Right forelimb (tissue), 1 donor: ENCODE measurements at places on chromosomes 7 and 10.

GRCh38 chr7:47690902-47691558 is 109.1 kb upstream of the TNS3 start:
- no peak for DNase-seq

GRCh38 chr7:64888561-64888900 is 14.5 kb upstream of the ZNF273 start:
- no peak for DNase-seq

- no peak for DNase-seq
These were observed 38.6 kb downstream of the IL6 start for GRCh38 chr7:22765609-22766008.

- peak; percentile 73 for DNase-seq
These were observed 30.0 kb upstream of the MSRB2 start for GRCh38 chr10:23065181-23065948.

DNA sequence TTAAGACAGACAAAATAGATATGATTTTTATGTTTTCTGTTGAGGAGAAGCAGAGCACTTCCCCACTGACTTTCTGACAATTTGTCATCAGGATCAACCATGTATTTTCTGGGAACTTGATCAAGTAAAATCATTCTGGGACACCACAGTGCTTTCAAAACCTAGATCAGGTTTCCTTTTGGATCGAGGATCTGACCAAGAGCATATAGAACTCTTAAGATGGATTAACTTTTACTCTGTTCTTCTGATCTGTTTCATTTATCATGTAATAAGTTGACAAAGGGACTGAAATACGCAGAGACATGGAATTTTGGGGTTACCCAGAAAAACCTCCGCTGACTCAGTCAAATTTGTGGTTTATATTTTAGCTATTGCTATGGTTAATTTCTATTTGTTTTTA is 136.0 kb upstream of the WNT16 start:
- no peak for DNase-seq

DNA sequence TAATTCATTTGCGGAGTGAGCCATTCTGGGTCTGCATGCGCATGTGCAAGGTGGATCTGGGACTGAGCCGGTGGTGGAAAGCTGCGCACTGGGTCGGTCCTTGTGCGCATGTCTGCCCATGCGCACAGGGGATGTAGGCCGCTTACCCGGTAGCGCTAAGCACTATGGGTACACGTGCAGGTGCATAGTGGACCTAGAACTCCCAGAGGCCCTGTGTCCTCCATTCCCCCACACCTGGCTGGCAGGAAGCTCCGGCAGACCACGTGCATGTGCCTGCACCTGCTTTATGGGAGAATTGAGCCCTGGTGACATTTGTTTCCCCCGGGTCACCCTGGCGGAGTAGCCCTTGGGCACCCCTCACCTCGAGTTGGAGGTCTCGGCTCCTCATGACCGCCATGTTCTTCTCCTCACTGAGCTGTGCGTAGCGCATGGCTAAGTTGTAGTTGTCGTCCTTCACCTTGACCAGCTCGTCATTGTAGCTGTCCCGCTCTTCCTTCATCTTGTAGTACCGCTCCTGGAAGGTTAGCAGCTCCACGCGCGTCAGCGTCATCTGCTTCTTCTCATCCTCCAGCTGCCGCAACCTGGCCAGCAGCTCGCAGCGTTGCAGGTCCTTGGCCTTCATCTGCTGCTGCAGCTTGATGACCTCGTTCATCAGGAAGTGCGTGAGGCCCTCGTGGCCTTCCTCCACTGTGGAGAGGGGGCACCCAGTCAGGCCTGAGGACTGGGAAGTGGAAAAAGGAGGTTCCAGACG is 99.6 kb downstream of the CARD11 start:
- DNase-seq, result no peak

- DNase-seq, result no peak
These were observed 7.8 kb downstream of the HTRA1 start for GRCh38 chr10:122468926-122469781.

- no peak for DNase-seq
These were observed 112.8 kb downstream of the KLF6 start for GRCh38 chr10:3672220-3672619.

GRCh38 chr7:130946114-130946513 is 212.1 kb upstream of the KLF14 start:
- no peak for DNase-seq

DNA sequence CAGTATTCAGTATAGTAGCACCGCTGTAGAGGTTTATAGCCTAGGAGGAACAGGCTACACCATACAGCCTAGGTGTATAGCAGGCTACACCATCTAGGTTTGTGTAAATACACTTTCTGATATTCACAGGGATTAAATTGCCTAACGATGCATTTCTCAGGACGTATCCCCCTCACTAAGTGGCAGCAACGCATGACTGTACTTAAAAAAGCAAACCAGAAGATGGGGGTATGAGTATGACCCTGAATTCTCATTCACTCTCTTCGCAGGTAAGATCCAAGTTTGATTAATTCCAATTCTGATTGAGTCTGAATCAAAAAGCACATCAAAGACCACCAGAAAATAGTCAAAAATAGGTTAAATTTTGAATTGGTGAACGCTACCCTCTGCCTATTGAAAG is 972 bp downstream of the ORC5 start:
- DNase-seq, result no peak

DNA sequence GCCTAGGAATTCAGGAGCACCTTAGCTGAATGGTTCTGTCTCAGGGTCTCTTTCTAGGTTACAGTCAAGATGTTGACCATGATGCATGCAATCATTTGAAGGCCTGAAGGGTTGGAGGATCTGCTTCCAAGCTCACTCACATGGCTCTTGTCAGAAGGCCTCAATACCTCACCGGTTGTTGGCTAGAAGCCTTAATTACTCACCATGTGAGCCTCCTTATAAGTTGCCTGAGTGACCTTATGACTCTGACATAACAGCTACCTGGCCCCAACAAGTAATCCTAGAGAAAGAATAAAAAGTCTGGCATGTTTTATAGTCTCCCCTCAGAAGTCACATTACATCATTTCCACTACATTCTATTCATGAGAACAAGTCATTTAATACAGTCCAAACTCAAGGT is 3.4 kb upstream of the C1GALT1 start:
- no peak for DNase-seq

GRCh38 chr10:131896403-131896802 is 4.4 kb upstream of the PPP2R2D start:
- DNase-seq, result no peak

GRCh38 chr7:17548014-17548653 is 249.7 kb downstream of the AHR start:
- DNase-seq, result no peak

DNA sequence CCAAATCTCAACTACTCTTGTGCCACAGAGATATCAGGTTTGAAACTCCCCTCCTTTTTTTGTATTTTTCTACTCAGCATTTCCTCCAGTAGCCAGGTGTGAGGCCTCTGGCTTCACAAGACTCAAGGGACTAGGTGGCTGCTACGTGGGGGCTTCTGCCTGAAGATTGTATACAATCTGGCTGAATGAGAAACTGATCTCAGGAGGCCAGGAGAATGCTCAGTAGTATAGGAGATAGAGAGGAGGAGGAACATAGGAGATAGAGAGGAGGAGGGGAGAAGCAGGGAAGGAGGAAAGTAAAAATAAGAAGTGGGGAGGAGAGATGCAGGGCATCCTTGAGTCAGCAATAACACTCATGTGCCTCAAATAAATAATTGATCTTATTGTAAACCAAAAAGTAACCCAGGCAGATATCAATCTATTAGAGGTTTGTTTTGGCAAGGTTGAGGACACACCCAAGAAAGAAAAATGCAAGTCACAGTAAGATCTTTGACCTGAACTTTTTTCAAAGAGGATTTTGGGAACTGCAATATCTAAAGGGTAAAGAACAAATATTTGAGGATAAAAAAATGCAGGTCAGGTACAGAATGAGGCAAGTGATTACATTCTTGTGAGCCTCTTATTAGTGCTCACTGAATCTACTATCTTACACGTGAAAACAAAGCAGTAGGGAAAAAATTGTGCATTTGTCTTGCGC is 36.8 kb downstream of the AKR1C8 start:
- no peak for DNase-seq

DNA sequence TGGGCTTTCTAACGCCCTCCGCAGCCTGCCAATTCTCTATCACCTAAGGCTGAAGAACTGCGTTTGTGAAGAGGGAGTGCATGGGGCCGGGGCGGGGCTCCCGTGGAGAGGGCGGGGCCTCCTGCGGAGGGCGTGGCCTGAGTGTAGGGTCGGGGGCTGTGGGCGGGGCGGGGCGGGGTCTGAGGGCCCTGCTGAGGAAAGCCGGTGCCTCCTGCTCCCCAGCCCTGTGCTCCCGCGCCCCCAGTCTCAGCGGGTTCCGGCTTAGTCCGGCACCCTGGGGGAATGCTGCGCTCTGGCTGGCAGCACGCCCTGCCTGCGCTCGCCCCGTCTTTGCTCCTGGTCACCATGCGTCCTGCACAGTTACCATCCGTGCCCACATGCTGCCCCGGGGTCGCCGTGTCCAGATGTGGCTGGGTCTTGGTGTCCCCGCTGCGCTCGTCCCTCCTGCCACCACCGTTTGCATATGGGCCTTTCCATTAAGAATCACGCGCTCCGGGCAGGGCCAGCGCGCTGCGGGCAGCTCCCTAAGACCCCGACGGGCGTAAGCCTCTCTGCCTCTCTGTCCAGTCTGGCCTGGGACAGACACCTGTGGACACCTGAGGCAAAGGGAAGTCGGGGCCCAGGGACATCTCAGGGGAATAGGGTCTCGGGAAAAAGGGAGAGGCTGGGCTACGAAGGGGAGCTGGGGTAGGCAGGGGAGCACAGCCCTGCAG is 144.0 kb upstream of the RET start:
- no peak for DNase-seq

- DNase-seq, result no peak
These were observed 163.8 kb downstream of the ELMO1 start for GRCh38 chr7:37284805-37285231.

DNA sequence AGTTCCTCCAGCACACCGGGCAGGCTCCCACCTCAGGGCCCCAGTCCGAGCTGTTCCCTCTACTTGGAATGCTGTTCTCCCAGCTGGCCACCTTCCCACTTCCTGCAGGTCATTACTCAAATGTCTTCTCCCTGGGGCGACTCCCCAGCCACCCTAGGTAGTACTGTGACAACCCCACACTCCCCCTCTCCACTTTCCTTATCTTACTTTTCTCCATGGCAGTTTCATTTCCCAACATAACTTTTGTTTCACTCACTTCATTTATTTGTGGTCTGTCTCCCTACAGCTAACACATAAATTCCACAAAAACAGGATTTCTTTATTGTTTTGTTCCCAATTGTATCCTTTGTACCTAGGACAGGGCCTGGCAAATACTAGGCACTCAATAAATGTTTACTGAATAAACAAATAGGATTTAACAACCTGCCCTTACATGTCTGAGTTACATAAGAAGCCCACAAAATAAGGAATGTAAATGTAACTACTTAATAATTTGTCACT is 76.5 kb downstream of the JAZF1 start:
- no peak for DNase-seq

- DNase-seq, result no peak
These were observed 649.1 kb downstream of the TNS3 start for GRCh38 chr7:46932676-46933424.

GRCh38 chr10:128099901-128100300 is 26.3 kb downstream of the MKI67 start:
- DNase-seq, result no peak
